ENCODE measurements at places on chromosomes 4 and X. TPM values are rescaled to one million over a fixed set of nuclear protein-coding genes. Genes with fewer than 3 reads are reported as not detected.

GRCh38 chrX:143615851-143616250, 20.1 kb downstream of the SLITRK4 start:
- no peak overlapping the region for H3K4me3 ChIP-seq
- H3K27ac ChIP-seq, result no peak overlapping the region
- no peaks in the 10 kb centered on the region for H3K4me1 ChIP-seq
- no peaks in the 10 kb centered on the region for H3K36me3 ChIP-seq
- no peaks in the 10 kb centered on the region for H3K27me3 ChIP-seq
- DNase-seq, result no peak

GRCh38 chr4:140044337-140044902, 109.6 kb downstream of the MAML3 start:
- no peak for DNase-seq

GRCh38 chrX:39301036-39301435, 499.8 kb downstream of the MID1IP1 start:
- DNase-seq, result no peak
- no peak overlapping the region for H3K27ac ChIP-seq

DNA sequence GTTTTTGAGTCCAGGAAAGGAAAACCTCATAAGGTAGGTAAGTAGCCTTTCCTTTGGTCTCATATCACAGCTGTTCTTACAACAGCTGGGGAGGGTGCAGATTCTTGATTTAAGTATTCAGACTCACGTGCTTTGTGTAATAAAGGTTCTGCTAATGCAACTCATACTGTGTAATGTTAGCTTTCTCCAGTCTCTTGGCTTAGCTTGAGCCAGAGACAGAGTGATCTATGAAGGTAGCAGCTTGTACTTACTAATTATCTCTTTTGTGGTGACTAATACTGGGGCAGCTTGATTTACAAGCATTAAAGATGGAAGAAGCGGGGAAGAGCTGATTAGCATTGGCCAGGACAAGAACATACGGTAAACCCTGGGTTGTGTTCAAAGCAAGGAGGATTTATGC, 80.3 kb downstream of the LNX1 start:
- H3K27me3 ChIP-seq, result no peaks in the 10 kb centered on the region
- no peak overlapping the region for H3K4me3 ChIP-seq
- H3K27ac ChIP-seq, result no peak overlapping the region

- H3K27me3 ChIP-seq, result no peaks in the 10 kb centered on the region
- DNase-seq, result no peak
- no peaks in the 10 kb centered on the region for H3K36me3 ChIP-seq
- H3K4me1 ChIP-seq, result no peaks in the 10 kb centered on the region
Observed at GRCh38 chrX:47991263-47992094, 12.3 kb downstream of the ZNF182 start.

DNA sequence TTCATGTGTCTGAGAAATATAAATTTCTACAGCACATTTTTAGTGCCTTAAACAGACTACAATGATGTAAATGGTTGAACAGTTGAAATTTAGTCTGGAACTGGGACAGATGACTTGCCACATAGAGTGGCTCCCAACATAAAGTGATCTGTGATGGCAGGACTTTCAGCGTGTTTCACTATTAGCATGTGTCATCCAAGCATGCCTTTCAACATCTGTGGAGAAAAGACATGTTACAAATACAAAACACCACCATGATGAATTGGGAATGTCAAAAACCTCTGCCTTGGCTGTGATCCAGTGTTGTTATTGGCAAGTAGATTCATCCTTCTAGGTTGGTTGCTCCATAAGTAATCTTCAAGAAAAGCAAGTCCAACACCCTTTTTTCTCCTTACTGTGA, 348.7 kb downstream of the MAPK10 start:
- DNase-seq, result no peak
- no peak overlapping the region for H3K27ac ChIP-seq
- no peak overlapping the region for H3K4me3 ChIP-seq

- H3K36me3 ChIP-seq, result no peaks in the 10 kb centered on the region
- H3K27ac ChIP-seq, result peak overlapping the region; percentile 76
- DNase-seq, result no peak
- peak overlapping the region; percentile 98 for H3K4me3 ChIP-seq
- no peaks in the 10 kb centered on the region for H3K27me3 ChIP-seq
- peaks cover 22% of the 10 kb centered on the region for H3K4me1 ChIP-seq
Observed at GRCh38 chr4:70688795-70689231, 481 bp downstream of the UTP3 start.

GRCh38 chrX:24169211-24169610, 19.7 kb downstream of the ZFX start:
- H3K27ac ChIP-seq, result no peak overlapping the region
- H3K36me3 ChIP-seq, result peaks cover 10% of the 10 kb centered on the region
- no peak for DNase-seq
- no peaks in the 10 kb centered on the region for H3K4me1 ChIP-seq

GRCh38 chrX:3184176-3184930, 143.1 kb downstream of the ARSF start:
- no peaks in the 10 kb centered on the region for H3K27me3 ChIP-seq
- H3K36me3 ChIP-seq, result no peaks in the 10 kb centered on the region
- no peak for DNase-seq
- H3K27ac ChIP-seq, result no peak overlapping the region

DNA sequence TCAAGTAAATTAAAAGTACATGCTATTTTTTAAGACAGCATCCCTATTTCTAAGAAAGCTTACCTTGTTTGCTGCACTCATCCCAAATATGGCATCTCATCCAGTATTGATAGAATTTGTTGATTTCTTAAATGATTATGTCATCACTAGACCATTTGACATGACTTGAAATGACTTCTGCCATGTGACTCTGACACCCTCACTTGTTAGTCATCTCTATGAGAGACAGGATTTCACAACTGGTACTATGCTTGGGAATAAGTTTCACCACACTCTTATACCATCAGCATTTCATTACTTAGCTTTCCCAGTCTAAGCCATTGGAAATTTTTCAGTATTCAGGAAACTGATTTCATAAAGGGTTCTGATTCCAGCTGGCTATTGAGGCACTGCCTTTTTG, 55.3 kb downstream of the TMPRSS11F start:
- H3K27ac ChIP-seq, result no peak overlapping the region
- H3K4me1 ChIP-seq, result no peaks in the 10 kb centered on the region
- no peak overlapping the region for H3K4me3 ChIP-seq
- H3K27me3 ChIP-seq, result no peaks in the 10 kb centered on the region

GRCh38 chr4:141642063-141642462, 5.7 kb downstream of the IL15 start:
- no peak overlapping the region for H3K27ac ChIP-seq
- DNase-seq, result no peak
- peaks cover 38% of the 10 kb centered on the region for H3K4me1 ChIP-seq
- H3K27me3 ChIP-seq, result no peaks in the 10 kb centered on the region

- H3K27ac ChIP-seq, result no peak overlapping the region
- DNase-seq, result no peak
- H3K27me3 ChIP-seq, result no peaks in the 10 kb centered on the region
- H3K36me3 ChIP-seq, result no peaks in the 10 kb centered on the region
- H3K4me1 ChIP-seq, result no peaks in the 10 kb centered on the region
Observed at GRCh38 chr4:140944199-140944515, 188.0 kb upstream of the TBC1D9 start.

The BMPR1B gene
- total RNA-seq, result 3.2 TPM

The BEND2 gene
- total RNA-seq, result not detected

The CSN1S1 gene
- total RNA-seq, result not detected

All from PC-9 (cell line).